ENCODE measurements at places on chromosomes 7 and 10. TPM values are rescaled to one million over a fixed set of nuclear protein-coding genes. Genes with fewer than 3 reads are reported as not detected.

Gene AKR1C8
- total RNA-seq = not detected

Gene PON1
- total RNA-seq = 0.34 TPM

Gene FAM149B1
- 6.6 TPM for total RNA-seq

Gene NPC1L1
- 0.07 TPM for total RNA-seq
